Fibroblast of skin of right quadriceps (primary cell): ENCODE measurements at places on chromosomes 7 and 10.

DNA sequence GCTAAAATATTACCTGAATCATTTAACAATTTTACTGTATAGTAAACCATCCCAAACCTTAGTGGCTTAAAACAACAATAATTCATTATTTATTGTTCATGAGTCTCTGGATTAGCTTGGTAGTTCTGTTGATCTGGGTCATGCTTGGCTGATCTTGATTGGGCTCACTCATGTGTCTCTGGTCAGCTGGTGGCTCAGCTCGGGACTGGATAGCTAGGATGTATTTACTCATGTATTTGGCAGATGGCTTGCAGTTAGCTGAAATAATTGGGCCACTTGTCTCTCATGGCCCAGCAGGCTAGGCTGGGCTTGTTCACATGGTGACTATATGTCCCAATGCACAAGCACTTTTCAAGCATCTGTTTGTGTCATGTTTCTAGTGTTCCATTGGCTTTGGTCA, 262.8 kb downstream of the BBS9 start:
- no peak for DNase-seq

- no peak for DNase-seq
Observed at GRCh38 chr10:69359594-69359993, 57.1 kb downstream of the TACR2 start.

GRCh38 chr7:78159545-78159944, 361.0 kb downstream of the PHTF2 start:
- no peak for DNase-seq

DNA sequence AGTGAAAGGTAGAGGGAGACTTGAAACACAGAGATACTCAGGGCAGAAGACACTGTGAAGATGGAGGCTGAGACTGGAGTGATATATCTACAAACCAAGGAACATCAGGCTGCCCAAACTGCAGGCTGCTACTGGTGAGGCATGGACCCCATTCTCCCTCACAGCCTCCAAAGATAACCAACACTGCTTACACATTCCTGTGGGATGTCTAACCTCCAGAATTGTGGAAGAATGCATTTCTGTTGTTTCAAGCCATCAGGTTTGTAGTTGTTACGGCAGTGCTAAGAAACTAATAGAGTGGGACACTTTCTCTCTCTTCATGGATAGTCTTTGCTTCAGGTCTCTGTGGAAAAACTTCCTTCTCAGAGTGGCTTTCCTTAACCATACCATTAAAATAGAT, 182.6 kb upstream of the TMEM106B start:
- DNase-seq, result peak; percentile 64

DNA sequence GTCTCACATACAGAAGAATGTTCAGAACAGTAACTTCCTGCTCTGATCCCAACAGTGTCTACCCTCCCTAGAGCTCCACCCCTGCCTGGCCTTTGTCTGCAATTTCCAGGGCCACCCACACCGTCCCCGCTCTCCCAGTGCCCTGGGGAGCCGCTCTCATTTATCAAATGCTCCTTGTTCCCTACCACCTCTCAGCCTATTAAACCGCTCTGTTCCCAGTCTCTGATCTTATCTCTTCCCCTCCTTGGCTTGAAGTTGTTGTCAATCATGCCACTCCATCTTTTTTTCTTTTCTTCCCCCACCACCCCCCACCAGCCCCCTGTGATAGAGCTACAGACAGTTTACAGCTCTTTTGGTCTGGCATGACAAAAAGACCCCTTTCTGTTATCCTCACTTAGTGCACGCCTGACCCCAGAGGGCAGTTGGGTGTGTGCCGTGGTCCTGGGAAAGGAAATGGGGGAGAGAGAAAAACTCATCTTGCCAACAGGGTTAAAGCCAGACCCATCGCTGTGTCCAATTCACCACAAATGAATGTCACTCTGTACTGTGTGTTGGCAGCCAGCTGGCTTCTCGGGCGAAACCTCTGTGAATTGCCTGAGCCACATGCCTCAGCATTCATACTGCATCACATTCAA, 28.8 kb upstream of the HECTD2 start:
- DNase-seq, result no peak

DNA sequence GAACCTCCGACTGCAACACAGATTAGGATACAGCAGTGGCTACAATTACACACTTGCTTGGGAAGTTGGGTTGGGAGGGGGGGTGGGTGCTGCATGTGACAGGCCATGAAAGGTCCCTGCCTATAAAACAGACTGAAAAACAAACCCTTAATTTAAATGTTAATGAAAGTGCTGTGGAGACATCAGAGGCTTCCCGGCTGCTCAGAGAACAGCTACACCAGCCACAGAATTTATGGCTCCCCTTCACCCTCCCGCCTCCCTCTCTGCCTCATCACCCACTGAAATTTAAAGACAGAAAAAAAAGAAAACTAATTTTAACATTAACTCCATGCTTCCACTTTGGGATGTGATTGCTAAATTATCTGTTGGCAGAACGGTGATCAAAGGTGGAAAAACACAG, 34.7 kb downstream of the FBXW4 start:
- DNase-seq, result no peak

- no peak for DNase-seq
Observed at GRCh38 chr7:44043902-44044301, 600 bp upstream of the DBNL start.

- no peak for DNase-seq
Observed at GRCh38 chr10:24462291-24462813, 253.4 kb downstream of the KIAA1217 start.

GRCh38 chr10:44806950-44807349, 104.2 kb upstream of the TMEM72 start:
- no peak for DNase-seq

DNA sequence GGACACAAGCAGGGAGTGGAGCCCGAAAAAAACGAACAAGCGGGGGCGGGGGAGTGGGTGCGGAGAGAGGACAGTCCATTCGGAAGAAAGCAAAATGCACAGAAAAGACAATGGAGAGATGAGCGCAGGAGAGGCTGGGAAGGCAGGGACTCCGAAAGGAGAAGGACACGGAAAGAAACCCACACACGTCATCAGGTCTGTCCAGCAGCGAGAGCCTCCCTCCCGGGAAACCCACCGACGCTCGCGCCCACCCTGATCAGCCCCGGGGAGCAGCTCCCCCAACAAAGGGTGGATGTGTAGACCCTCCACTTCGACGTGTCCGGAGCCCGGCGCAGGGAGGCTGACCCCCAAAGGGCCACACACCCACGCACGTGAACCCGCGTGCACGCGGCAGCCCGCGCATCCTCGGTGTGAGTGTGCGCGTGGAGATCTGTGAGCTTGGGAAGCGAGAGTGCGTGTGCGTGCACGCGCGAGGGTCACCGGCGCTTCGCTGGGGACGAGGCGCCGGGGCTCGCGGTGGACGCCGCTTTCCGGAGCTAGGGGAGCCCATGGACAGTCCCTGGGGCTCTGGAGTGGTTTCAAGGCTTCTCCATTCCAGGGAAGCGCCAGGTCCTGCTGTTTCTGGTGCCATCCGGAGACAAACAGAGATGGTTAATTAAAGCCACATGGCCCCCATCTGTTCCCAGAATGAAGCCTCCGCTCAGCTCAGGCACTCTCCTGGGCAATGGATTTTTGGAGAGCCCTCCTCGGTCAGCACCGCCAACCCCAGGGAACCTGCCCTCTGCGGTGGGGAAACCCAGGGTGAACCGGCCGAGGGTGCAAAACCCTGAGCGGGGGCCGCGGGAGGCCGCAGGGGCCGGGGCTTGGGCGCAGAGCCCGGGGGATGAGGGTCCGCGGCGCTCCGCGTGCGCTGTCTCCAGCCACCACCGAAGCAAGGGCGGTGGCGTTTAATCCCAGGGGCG, 916 bp downstream of the LAMB1 start:
- peak; percentile 72 for DNase-seq

DNA sequence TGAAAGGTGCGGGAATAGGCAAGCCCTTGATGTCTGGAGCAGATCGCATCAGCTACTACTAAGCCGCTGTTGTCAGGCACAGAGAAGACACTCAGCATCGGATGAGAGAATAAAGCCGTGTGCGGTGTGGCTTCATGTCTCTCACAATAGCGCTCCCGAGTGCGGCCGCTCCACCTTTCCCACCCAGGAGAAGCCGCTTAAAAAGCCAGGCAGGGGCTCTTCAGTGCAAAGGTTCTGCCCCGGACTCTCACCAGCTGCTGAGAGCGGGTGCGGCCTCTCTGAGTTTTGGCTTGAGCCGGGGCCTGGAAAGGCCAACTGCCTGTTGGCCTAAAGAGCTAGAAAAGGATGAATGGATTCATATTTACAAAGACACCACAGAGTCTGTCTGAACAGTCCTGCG, 600.6 kb downstream of the DNAJB6 start:
- no peak for DNase-seq

GRCh38 chr7:22420973-22421635, 64.2 kb upstream of the RAPGEF5 start:
- no peak for DNase-seq

DNA sequence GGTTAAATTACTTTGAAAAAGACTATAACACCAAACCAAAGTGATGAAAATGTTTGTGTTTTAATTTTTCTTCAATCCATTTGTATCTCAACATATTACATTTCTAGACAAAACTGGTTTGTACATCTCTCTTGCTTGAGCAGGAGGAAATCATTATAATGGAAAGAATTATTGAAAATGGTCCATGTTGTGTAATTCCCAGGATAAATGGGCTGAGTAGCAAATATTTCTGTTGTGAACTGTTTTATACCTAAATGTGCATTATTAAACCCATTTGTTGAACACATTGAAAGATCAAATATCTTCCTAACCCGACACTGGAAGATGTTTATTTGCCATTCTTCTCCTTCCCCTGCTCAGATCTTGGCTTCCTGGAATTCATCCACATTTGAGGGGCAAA, 14.1 kb upstream of the CDK6 start:
- DNase-seq, result no peak

DNA sequence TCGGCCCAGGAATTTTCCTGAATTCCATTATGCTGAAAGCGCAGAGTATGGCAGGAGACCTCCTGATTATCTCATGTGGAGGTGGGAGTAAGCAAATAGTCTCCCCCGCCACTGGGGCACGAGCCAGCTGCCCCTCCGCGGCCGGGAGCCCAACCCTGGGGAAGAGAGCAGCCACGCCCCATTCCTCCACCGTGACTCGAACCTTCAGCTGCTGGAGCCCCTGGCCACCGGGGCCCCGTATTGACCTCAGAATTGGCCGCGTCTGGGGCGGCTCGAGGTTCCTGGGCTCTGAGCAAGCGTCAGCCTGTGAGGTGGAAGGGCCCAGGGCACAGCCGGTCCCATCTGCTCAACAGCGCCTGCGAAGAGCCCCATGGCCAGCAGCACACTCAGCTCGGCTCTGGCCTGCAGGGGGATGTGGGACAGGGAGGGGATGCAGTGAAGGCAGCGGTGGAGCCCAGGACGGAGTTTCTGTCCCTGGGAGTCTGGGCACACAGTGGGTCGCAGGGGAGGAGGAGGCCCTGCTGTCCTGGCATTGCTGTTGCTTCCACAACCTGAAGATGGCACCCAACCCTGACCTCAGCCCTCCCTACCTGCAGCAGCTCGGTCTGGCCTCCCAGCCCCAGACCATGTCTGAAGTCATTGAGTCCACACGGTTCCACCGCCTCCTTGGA, 97.8 kb downstream of the CHST15 start:
- peak; percentile 80 for DNase-seq

DNA sequence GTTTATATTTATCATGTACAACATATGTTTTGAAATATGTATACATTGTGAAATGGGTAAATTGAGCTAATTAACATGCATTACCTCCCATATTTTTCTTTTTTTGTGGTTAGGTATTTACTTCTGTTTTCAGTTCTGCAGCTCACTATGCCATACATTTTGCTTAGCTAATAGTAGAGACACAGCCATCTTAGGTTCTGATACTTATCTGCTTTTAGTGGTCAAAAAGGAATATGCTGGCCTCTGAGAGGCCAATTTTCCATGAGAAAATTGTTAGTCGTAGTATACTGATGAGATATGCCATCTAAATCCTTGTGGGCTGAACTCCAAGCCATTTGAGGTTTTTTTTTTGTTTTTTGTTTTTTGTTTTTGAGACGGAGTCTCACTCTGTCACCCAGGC, 31.0 kb downstream of the SGPL1 start:
- DNase-seq, result no peak

DNA sequence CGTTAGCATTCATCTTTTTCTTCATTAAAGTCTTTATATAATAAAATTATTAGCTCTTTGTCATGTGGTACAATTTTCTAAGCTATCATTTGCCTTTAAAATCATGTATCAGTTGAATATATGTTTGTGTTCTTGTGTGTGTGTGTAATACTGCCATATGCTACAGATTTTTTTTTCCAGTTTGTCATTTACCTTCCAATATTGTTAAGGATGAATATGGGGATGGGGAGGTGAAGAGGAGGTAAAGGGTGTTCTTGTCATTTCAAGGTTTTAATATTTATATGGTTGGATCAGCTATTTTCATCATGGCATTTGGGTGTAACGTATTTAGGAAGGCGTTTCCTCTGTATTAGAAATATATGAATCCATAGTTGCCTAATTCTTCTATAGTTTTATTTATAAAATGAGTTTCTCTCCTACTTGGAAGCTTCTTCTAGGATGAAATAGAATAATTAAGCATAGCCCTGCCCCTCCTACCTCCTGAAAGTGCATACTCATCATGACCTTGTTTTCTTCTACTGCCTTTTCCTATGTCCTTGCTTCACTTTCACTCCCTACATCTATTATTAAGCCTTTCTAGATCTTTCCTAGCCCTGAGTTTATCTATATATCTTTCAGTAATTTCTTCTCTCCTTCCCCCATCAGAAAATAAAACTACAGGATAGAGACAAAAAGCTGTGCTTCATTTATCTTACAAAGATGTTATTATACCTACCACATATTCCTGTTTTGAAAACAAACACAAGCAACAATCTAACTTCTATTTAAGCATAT, 25.1 kb downstream of the RAB18 start:
- no peak for DNase-seq

DNA sequence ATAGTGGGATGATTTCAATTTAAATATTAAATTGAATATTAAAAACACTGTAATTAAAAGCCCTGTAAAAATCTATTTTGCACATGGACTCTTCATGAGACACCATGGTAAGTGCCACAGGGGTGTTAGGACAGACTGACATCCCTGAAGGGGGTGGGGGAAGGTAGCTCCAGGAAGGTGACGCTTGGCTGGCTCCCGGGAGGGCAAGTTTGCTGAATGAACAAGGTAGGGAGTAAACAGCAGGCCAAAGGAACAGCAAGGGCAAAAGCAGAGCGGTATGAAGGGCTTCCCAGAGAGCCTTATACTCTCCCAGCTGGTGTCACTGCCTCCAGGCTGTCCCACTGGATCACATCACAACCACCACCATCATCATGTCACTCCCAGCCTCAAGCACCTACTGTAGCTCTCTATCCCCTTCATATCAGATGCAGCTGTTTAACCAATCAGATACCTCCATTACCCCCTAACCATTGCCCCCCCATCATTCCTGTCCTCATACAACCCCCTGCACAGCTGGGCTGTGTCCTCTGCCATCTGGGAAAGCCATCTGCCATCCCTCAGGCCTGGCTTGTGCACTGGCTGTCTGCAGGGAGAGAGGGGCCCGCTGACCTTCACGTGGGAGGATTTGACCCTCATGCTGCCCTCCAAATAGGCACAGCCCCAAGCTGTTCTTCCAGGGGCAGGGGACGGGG, 19.5 kb downstream of the HSPA12A start:
- DNase-seq, result no peak

GRCh38 chr7:55073976-55074528, 55.2 kb downstream of the EGFR start:
- peak; percentile 80 for DNase-seq

- no peak for DNase-seq
Observed at GRCh38 chr7:115037128-115037802, 115.4 kb downstream of the MDFIC start.

- peak; percentile 76 for DNase-seq
Observed at GRCh38 chr7:24477398-24478136, 95.7 kb upstream of the PALS2 start.

GRCh38 chr10:5510281-5511072, 11.1 kb upstream of the CALML5 start:
- peak; percentile 3 for DNase-seq

- peak; percentile 69 for DNase-seq
Observed at GRCh38 chr7:73885975-73886798, 25.2 kb downstream of the TMEM270 start.
